Neural cell (in vitro differentiated cells): ENCODE measurements at places on chromosomes 7 and 10. TPM values are rescaled to one million over a fixed set of nuclear protein-coding genes. Genes with fewer than 3 reads are reported as not detected.

The STEAP1B gene
- 0.51 TPM in 1 of 2 replicates, not detected in the other for polyA plus RNA-seq

The MSMB gene
- not detected in 2 replicates for polyA plus RNA-seq

The FAM170B gene
- polyA plus RNA-seq: not detected in 2 replicates

The GJD4 gene
- polyA plus RNA-seq: not detected in 2 replicates

The CCDC172 gene
- polyA plus RNA-seq: not detected in 2 replicates

The AQP1 gene
- polyA plus RNA-seq: 0.72 and 3.2 TPM in 2 replicates

The TLL2 gene
- polyA plus RNA-seq: 0.11 and 0.30 TPM in 2 replicates

The TRPV5 gene
- 0.52 TPM in 1 of 2 replicates, not detected in the other for polyA plus RNA-seq

The FAM131B gene
- polyA plus RNA-seq: 45.9 and 58.5 TPM in 2 replicates

The MSS51 gene
- polyA plus RNA-seq: 4.7 and 8.3 TPM in 2 replicates

The AOAH gene
- 0.76 and 4.3 TPM in 2 replicates for polyA plus RNA-seq

The HOXA1 gene
- polyA plus RNA-seq: not detected in 2 replicates

The NPY4R2 gene
- not detected in 2 replicates for polyA plus RNA-seq

The GHRHR gene
- polyA plus RNA-seq: not detected in 2 replicates

The ZNF800 gene
- 3.6 and 4.2 TPM in 2 replicates for polyA plus RNA-seq

The PMS2 gene
- 14.0 and 17.4 TPM in 2 replicates for polyA plus RNA-seq

The SFRP4 gene
- polyA plus RNA-seq: not detected in 2 replicates

The TMEM106B gene
- polyA plus RNA-seq: 39.4 and 61.4 TPM in 2 replicates

The UPK3B gene
- polyA plus RNA-seq: 0.88 TPM in 1 of 2 replicates, not detected in the other

The DCLRE1A gene
- polyA plus RNA-seq: 11.6 and 12.8 TPM in 2 replicates

The FOXK1 gene
- 7.4 and 7.7 TPM in 2 replicates for polyA plus RNA-seq

The LAMB4 gene
- polyA plus RNA-seq: 0.16 TPM in 1 of 2 replicates, not detected in the other

The MEST gene
- 136 and 153 TPM in 2 replicates for polyA plus RNA-seq
